ENCODE measurements at places on chromosomes 1 and 21. TPM values are rescaled to one million over a fixed set of nuclear protein-coding genes. Genes with fewer than 3 reads are reported as not detected.

DNA sequence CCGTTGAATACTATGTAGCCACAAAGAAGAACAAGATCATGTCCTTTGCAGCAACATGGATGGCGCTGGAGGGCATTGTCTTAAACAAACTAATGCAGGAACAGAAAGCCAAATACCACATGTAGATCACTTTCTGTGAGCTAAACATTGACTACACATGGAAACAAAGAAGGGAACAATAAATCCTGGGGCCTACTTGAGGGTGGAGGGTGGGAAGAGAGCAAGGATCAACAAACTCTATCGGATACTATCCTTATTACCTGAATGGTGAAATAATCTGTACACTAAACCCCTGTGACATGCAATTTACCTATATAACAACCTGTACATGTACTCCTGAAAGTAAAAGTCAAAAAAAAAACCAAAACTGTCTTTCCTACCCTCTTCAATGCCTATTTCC, 40.8 kb upstream of the CD55 start:
- DNase-seq: no peak

- DNase-seq: no peak
Observed at GRCh38 chr1:192627901-192628300, 8.0 kb upstream of the RGS13 start.

The ALPL gene
- total RNA-seq: 4.9 TPM

DNA sequence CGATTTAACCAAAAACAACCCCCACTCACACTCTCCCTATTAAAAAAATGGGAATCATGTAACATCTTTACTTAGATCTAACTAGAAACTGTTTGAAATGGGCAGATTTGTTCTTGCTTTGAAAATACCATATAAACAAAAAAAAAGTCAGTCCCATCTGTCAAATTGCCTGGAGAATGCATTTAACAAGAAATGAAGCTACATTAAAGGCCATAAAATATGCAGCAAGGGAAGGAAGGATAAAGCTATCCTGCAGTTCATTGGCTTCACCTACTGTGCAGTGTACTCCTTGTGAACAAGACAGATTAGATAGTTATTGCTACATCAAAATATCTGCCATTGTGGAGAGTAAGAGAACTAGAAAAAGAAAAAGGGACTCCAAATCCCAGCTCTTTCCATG, 160.5 kb downstream of the LRRC7 start:
- DNase-seq: no peak

The OPTC gene
- total RNA-seq: not detected

- no peak for DNase-seq
Observed at GRCh38 chr1:14404862-14405301, 193.6 kb upstream of the KAZN start.

DNA sequence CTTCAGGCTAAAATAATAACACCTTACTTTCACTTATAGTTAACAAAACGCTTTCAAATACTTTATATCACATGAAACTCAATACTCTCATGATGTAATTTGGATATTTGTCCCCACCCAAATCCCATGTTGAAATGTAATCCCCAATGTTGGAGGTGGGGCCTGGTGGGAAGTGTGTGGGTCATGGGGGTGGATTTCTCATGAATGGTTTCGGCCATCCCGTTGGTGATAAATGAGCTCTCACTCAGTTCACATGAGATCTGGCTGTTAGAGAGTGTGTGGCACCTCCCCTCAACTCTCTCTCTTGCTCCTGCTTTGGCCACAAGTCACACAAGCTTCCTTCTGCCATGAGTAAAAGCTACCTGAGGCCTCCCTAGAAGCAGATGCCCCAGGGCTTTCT, 22.5 kb upstream of the PTGFRN start:
- DNase-seq: no peak

GRCh38 chr1:207251066-207251465, 70.4 kb upstream of the CD55 start:
- DNase-seq: no peak

GRCh38 chr1:230424391-230425251, 1.5 kb downstream of the PGBD5 start:
- DNase-seq: no peak

The CCDC185 gene
- total RNA-seq: not detected

DNA sequence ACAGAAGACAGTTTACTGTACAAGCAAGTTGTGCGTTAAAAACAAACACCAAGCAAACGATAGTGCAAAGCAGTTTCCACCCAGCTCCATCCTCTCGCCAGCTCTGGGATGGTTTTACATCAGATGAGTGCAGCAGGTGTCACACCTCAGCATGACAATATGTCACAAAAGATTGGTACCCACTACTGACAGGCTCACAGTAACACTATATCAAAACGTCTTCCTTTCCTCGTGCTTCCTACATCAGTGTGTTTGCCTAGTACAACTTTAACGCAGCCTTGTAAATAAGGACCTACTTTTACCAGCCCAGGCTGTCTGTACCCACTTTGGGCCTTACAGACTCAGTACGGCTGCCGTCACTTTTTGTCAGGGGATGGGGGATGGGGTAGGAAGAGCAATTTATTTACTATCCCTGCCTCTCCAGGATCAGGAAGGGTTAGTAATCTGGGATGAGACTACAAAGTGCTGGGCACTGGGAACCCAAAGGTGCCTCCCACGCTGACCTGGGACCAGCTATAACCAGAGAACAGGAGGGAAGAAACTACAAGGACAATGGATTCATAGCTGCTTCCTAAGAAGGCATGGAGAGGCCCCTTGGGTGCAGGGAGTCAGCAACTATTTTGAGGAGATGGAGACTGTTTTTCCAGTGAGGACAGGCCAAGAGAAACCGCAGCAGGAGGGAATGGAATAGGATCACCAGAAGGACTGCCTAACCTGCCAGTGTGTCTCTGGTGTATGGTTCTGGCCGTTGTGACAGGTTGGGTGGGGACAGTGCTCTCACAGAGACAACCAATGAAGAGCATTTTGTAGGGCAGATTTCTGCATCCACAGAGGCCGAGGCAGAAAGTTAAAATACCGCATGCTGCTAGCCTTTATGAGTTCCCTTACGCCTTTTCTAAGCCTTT, 30.2 kb downstream of the RUNX3 start:
- peak; percentile 10 for DNase-seq

DNA sequence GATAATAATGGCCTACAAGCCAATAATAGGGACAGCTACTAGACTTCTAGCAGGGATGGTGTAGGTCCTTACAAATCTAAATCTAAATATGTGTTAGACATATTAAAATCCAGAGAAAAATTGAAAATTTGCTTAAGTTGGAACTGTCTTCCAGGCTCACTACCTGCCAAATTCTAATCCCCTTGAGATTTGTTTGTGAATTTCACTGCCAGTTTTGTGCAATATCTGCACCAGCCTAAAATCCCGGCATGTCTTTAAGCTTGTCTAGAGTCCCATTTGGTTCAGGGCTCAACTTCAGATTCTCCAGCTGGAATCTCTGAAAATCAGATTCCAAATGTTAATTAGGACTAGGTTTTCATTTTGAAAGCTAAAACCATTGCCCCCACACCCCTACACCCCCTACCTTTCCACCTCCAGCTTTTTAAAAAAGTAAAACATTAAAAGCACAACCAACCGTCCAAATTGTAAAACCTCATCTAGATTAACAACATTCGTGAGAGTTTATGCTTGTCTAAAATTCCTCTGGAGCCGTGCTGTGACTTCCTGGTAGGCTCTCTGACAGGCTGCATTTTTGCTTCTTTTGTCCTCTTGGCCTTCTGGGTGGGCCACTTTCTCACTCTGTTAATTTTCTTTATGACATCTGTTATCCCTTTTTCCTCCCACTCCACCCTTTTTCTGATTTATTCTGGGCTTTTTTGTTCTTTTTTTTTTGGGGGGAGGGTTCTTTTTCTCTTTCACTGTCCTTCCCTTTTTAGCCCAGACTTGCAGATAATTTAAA, 348.7 kb downstream of the PAPPA2 start:
- no peak for DNase-seq

DNA sequence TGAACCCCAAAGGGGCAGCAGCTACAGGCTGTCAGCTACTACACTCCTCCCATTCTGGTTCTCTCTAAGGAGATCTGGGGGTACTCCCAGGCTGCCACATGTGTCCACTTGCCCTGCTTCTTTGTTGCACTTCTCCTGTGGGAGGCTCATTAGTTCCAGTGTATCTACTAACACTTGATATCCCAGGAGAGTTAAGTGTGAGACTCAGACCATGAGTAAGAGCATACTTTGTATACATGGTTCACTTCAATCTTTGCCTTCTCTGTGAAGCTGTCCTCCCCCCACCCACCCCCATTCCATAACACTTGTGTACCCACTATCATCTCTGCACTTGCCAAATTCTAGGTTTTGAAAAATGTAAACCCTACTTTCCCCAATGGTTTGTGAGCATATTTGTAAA, 34.9 kb upstream of the GADD45A start:
- DNase-seq: no peak

The RCC2 gene
- total RNA-seq: 27.7 TPM

DNA sequence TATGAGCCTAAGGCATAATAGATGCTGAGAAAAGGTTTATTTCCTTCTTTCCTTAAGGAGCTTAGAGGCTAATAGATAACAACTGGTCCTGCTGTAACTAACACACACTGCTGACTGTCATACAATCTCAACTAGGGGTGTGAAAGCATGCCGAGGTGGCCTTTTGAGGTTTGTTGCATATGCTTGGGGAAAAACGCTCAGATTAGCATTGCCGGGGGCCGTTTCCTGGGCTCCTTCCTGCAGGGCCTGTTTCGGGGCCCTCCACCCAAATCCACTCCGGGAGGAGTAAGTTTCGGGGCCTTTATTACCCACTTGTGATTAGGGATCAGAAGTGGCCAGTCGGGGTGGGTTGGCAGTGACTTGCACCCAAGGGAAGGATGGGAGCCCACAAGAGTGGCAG, 27.2 kb upstream of the RCSD1 start:
- DNase-seq: no peak

The SPATA17 gene
- 5.3 TPM for total RNA-seq

GRCh38 chr21:25572861-25573310, 34.4 kb downstream of the MRPL39 start:
- no peak for DNase-seq

DNA sequence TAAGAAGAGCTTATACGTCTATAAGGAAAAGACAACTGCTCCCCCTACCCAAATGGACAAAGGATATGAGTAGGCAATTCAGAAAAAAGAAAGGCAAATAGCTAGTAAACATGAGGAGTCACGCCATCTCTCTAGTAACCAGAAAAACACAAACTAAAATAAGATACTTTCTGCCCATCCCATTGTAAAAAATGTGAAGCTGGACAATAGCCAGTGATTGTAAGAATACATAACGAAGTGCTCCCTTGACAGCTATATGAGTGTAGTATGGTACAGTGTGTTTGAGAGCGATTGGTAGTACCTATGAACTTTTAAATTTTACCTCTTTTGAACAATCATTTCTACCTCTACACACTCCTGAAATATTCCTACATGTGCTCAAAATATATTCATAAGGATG, 7.5 kb upstream of the GJA8 start:
- DNase-seq: no peak

The BGLAP gene
- not detected for total RNA-seq

The OR2T2 gene
- not detected for total RNA-seq

DNA sequence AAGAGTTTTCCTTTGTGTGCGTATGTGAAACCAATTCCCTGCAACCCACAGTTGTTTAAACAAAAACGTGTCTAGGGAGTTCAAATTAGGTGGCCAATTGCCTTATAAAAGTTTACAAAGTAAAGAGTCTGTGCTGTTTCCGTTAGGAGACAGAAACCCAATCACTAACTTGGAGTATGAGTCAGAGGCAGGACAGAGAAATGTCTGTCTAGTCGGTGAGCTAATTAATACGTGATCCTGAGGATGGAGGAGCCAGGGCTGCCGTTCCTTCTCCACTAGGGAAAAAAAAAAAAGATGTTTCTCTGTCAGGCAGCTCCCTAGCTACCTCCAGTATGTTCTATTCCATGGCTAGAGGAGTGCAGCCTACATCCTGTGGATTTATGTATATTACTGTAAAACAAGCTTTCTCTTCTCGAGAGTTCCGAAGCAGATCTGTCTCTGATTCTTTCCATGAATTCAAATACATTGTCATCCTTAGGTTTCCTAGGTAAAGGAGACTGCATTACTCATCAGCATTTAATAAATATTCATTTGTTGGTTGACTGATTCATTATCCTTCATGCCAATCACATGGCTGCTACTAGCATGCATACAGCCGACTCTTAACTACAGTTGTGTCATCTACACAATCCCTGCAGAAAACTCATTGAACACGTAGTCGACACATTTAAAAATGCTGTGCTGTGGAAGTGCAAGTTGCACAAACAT, 430.6 kb downstream of the KIF26B start:
- DNase-seq: no peak

The SLC45A1 gene
- 8.6 TPM for total RNA-seq

- DNase-seq: no peak
Observed at GRCh38 chr1:27011058-27011764, 1.4 kb downstream of the TENT5B start.

DNA sequence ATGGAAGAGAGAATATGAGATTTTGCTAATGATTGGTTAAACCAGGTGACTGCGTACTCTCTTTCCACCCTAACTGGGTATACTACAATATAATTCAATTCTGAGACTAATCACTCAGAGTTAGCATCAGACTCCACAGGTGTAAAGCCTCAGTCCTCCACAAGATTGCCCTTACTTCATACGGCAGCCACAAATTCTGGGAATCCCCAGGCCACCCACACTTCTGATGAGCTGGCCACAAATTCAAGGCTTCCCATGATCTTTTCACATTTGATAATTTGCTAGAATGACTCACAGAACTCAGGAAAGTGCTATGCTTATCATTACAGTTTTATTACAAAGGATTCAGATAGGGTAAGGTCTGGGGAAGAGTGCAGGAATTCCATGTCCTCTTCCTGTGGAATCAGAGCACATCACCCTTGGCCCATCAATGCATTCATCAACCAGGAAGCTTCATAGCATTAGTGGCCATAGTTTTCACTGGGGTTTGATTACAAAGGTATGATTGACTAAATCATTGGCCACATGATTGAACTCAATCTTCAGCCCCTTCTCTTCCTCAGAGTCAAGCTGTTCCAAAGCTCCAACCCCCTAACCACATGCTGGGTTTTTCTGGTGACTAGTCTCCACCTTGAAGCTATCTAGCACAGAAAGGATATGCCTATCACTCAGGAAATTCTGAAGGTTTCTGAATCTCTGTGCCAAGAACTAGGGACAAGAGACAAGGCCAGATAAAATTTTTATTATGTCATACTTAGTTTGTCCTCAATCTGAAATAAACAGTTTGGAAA, 131.7 kb downstream of the HHIPL2 start:
- no peak for DNase-seq

- DNase-seq: no peak
Observed at GRCh38 chr1:115496904-115497527, 144.8 kb upstream of the VANGL1 start.

- no peak for DNase-seq
Observed at GRCh38 chr1:34739613-34740012, 15.2 kb upstream of the GJB5 start.

The CLCA4 gene
- total RNA-seq: not detected

All from frontal cortex (tissue), 4 donors.